ENCODE measurements at places on chromosomes 12 and 14.
A peak's percentile ranks its signal among the peaks of the same experiment; 100 is the strongest.

GRCh38 chr12:59077575-59078426 is 157.5 kb upstream of the LRIG3 start:
- DNase-seq = peak; percentile 84

DNA sequence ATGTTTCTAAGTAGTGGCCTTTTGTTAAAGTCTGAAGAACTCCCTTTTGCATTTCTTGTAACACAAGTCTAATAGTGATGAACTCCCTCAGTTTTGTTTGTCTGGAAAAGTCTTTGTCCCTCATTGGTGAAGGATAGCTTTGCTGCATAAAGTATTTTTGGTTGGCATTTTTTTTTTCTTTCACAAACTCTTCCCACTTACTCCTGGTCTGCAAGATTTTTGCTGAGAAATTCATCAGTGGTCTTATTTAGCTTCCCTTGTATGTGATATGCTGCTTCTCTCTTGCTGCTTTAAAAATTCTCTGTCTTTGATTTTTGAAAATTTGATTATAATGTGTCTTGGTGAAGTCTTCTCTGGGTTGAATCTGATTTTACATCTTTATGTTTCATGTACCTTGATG is 22.7 kb downstream of the TRMT5 start:
- no peak for DNase-seq

GRCh38 chr12:1184402-1184801 is 193.4 kb downstream of the ERC1 start:
- no peak for DNase-seq

GRCh38 chr12:68011882-68012207 is 22.6 kb downstream of the IFNG-AS1 start:
- DNase-seq = no peak

- DNase-seq = peak; percentile 65
Measured at GRCh38 chr14:25843481-25844470, 754.1 kb downstream of the NOVA1 start.

- DNase-seq = no peak
Measured at GRCh38 chr12:22453511-22453910, 90.8 kb downstream of the C2CD5 start.

- DNase-seq = no peak
Measured at GRCh38 chr14:80208461-80208860, 2.8 kb downstream of the DIO2 start.

DNA sequence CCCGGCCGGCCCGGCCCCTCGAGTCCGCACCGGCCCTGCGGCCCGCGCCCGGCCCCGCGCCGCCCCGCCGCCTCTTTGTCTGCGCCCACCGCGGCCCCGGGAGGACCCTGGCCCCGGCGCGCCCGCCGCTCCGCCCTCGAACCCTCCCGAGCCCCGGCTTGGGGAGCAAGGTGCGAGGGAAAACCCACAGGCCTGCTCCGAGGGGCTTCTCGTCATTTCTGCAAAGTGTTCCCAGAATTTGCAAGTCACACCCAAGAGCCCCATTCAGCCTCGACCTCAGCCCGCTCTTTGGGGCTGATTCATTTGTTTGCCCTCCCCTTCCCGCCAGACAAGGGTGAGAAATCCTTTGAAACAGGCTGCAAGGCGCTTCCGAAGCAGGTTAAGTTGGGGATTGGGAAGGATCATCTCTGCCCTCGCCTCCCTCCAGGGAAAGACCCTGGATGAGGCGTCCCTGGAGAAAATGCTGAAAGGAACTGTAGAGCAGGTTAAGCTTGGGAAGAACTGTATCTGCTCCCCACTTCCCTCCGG is 325 bp upstream of the CLIP1 start:
- peak; percentile 24 for DNase-seq

DNA sequence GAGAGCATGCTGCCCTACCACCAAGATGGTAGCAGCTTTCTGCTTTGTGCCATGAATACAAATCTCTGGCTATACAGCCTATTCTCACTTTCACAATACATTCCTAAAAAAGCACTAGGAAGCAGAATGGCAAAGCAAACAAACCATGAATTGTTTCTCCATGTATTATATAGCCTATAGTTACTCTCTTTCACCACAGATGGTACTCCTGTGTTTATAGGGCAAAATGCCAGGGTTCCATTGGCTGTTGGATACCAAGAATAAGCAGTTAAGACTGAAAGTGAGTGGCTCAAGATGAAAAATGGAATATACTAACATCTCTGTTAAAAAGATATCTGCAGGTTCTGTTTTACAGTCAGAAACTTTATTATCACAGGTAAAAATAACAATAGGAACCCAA is 11.1 kb downstream of the ARF3 start:
- DNase-seq = no peak

GRCh38 chr12:78684419-78684818 is 180.2 kb upstream of the SYT1 start:
- DNase-seq = no peak

DNA sequence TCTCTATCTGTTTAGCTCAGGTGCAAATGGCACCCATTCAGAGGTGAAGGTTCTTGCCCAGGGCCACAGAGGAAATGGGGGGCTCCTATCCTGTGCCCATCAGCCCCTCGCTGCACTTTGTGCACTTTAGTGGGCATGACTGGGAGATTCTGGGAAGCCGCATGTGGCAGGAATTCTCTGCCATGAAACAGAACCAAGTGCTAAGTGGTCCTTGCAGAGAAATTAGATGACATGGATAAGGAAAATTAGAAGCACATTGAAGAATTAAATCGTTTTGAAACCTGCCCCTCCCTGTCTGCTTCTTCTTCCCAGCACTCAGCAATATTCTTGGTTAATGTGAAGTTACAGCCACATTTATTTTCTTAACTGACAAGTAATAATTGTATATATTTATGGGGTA is 185.2 kb upstream of the RTL1 start:
- DNase-seq = no peak

DNA sequence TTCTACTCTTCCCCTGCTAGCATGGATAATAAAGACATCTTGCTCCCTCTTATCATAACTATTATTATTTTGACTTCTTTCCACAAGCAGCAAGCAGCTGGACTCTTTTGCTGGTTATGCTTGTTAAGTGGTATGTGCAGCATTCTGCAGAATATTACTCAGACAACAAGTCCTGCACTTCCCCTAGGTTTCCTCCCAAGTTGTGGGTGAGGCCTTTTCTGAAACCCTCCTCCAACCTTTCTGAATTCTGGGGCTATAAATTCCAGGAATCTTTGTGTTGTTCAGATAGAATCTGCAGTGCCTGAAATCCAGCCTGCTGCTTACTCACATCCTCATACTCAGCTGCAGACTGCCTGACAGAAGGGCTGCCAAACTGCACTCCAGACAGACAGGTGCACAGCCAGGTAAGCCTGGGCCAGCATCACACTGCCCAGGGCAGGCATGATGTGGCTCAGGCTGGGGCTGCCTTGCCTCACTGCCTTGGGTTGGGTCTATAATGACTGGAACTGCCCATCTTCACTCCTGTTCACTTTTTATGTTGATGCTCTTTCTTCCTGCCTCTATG is 6.2 kb upstream of the DHRS2 start:
- no peak for DNase-seq

GRCh38 chr14:92632546-92633273 is 115.7 kb downstream of the LGMN start:
- no peak for DNase-seq

DNA sequence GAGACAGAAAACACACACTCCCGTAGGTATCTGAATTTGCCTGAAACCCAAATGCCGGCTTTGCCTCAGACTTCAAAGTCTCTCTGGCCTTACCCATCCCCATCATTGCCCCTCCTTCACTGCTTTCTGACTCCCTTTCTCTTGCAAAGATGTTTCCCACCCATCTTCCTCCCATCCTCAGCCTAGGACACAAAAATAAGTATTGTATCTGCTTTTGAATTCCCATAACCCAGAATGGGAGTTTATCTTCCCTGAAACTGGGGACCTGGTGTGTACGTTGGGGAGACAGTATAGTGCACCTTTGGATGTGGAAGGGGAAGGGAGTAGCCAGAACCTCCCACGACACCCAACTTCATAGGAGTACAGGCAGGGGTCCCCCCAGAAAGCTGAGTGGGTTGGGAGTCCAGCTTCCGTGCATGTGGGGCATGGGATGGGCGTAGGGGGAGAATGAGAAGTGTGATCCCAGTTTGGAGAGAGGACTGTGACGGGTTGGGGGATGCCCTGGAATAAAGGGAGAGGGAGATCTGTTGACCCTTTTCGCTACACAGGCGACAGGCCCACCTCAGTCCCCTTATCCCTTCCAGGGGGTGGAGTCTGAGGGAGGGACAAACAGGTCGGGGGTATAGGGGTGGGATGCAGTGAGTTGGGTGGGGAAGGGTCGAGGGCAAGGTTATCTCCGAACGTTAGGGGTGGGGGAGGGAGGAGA is 488 bp upstream of the KIF5A start:
- DNase-seq = no peak

DNA sequence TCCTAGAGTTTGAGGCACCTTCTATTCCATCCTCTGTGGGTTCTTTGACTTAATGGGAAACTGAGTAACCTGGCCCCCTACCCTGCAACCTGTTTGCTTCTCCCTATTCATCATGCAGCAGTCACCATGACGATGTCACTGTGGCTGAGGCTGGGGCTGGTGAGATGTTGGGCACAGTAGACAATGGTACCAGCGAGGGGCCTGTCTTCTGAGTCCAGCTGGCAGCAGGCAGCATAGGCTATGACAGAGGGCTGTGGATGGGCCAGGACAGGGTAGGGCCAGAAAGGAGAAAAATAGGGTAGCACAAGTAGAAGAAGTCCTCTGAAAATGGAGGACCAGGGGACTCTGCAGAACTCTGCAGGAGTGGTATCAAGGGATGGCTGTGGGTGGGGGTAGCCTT is 2.0 kb downstream of the CIROP start:
- no peak for DNase-seq

GRCh38 chr14:89445273-89445973 is 28.4 kb upstream of the FOXN3 start:
- no peak for DNase-seq

DNA sequence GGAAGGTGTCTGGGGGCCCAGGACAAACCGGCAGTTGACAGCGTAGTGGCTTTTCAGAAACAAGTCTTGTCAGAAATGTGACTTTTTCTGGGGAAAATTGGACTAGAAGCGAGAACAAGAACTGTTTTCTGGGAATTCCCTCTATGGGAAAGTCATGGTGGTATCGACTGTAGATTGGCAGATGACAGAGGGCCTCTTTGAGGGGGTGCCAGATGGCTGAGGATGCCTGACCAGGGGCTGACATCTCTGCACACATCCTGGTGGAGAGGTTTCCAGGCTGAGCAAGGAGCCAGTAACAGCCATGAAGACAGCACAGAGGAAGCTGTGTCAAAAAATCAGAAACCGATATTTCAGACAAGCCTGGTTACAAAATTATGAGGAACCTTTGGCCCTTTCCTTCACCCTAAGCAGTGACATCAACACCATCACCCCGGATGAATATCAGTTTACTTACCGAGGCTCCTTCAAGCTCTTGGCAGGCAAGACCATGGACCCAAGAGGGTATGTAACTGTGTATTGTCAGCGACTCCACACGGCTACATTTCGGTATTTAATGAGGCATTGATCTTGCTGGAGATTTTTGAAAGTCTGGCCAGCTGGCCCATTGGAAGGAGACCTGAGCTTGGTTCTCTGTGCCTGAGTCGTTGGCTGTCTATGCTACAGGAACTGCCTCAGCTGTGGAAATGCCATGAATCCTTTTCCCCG is 1525.3 kb upstream of the TMEM132C start:
- no peak for DNase-seq

GRCh38 chr14:86357876-86358275 is 827.9 kb downstream of the FLRT2 start:
- no peak for DNase-seq

DNA sequence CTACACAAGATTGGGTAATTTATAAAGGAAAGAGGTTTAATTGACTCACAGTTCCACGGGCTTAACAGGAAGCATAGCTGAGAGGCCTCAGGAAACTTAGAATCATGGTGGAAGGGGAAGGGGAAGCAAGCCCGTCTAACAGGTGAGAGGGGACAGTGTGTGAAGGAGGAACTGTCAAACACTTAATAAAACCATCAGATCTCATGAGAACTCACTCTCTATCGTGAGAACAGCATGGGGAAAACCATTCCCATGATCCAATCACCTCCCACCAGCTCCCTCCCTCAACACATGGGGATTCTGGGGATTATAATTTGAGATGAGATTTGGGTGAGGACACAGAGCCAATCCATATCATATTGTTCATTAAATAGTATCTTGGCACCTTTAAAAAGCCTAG is 56.1 kb downstream of the EPS8 start:
- DNase-seq = no peak

- DNase-seq = no peak
Measured at GRCh38 chr14:46490238-46490685, 161.3 kb downstream of the RPL10L start.

- no peak for DNase-seq
Measured at GRCh38 chr14:59704054-59704645, 127.5 kb upstream of the CCDC175 start.

DNA sequence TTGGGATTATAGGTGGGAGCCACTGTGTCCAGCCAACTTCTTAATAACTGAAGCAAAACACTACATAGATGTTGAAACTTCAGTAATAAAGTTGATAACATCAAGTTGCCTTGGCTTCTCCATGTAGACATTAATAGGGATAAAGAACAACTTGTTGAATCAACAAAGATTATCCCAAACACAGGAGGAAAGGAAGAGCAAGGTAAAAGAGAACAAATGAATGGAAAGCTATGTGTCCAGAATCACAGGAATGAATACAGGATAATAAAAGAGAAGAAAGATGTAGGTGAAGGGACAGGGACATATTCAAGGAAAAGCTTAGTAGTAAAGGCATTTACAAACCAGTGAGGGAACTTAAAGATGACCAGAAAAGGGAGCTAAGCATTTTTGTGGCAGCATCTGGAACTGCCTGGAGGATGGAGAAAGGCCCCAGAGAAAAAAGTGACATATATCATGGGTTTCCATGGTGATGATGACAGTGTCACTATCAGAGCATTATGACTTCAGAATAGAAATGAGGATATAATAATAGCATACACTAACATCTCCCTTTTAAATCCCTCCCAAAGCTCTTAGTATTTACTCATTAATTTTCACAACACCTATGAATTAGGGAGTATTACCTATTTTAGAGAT is 24.0 kb upstream of the MDM1 start:
- DNase-seq = no peak

GRCh38 chr14:78834766-78835451 is 664.7 kb downstream of the NRXN3 start:
- no peak for DNase-seq

DNA sequence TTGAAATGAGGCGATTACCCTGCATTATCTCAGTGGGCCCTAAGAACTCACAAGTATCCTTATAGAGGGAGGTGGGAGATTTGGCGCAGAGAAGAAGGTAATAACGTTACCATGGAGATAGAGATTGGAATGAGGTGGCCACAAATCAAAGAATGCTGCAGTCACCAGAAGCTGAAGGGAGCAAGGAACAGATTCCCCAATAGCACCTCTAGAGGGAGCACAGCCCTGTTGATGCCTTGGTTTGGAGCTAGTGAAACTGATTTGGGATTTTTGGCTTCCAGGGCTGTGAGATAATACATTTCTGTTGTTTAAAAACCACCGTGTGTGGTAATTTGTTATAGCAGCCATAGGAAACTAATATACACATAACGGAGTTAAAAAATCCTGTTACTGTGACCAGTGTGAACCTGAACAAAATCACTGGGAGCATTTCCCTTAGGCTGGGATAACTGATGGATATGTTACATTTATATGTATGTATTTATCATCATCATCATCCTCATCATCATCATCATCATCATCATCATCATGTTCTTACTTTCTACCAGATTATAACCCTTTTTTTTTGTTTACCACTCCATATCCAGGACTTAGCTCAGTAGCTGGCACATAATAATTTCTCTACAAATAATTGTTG is 100.3 kb downstream of the LIN7A start:
- peak; percentile 25 for DNase-seq

- peak; percentile 75 for DNase-seq
Measured at GRCh38 chr12:50057000-50057841, at the start of gene ASIC1. ASIC1 (plus strand) TSS chr12:50057596; CDS start chr12:50058767, 1,171 bp downstream.

- no peak for DNase-seq
Measured at GRCh38 chr14:104265918-104266630, 127.7 kb downstream of the KIF26A start.

All from muscle of arm (tissue), 14 donors.